ENCODE measurements at places on chromosomes 11 and 22. TPM values are rescaled to one million over a fixed set of nuclear protein-coding genes. Genes with fewer than 3 reads are reported as not detected.

GRCh38 chr22:36151006-36151595 is 9.5 kb downstream of the APOL3 start:
- no peak for ATAC-seq

GRCh38 chr22:31719850-31720471 is 30.0 kb downstream of the PRR14L start:
- no peak for ATAC-seq

- ATAC-seq = no peak
Observed at GRCh38 chr11:69012092-69013008, 696 bp downstream of the MRGPRF start.

GRCh38 chr11:66981976-66982578 is 7.0 kb downstream of the C11orf86 start:
- ATAC-seq = peak; percentile 38

- ATAC-seq = no peak
Observed at GRCh38 chr11:30015725-30016412, 961 bp downstream of the KCNA4 start.

- ATAC-seq = no peak
Observed at GRCh38 chr11:22976146-22976545, 115.9 kb upstream of the CCDC179 start.

- no peak for ATAC-seq
Observed at GRCh38 chr11:129840236-129840635, 24.6 kb downstream of the TMEM45B start.

GRCh38 chr11:67310246-67311050 is 7.1 kb downstream of the SSH3 start:
- ATAC-seq = no peak

- ATAC-seq = no peak
Observed at GRCh38 chr11:61392981-61393595, 701 bp downstream of the TMEM216 start.

CD6 gene
- 438 TPM for total RNA-seq

RASD2 gene
- total RNA-seq = 0.37 TPM

DNA sequence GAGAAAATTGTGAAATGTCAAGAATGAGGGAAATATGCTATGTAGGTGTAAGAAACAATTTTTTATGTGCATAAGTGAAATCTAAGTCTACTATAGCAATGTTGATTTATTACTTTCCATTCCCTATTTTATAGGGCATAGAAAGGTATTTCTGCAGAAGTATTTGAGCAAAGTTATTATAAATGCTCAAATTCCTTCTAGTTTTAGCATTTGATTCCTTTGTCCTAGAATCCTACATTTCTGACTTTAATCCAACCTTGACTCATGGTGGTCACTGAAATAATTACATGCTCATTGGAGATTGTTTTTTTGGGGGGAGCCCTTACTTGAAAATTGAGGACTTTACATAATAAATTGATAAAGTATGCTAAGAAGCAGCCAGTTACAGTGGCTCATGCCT is 716.6 kb upstream of the LUZP2 start:
- no peak for ATAC-seq

MMP27 gene
- not detected for total RNA-seq

OR51G2 gene
- total RNA-seq = not detected

- ATAC-seq = no peak
Observed at GRCh38 chr22:26450453-26451185, 21.6 kb downstream of the ASPHD2 start.

CD81 gene
- 147 TPM for total RNA-seq

TUBA8 gene
- 6.6 TPM for total RNA-seq

GRCh38 chr11:79973721-79974617 is 533.1 kb upstream of the TENM4 start:
- ATAC-seq = no peak

FBLN1 gene
- 0.65 TPM for total RNA-seq

GRCh38 chr11:44574610-44575287 is 9.3 kb downstream of the CD82 start:
- ATAC-seq = peak; percentile 63

- peak; percentile 95 for ATAC-seq
Observed at GRCh38 chr11:64688534-64688982, 34.4 kb downstream of the NRXN2 start.

- no peak for ATAC-seq
Observed at GRCh38 chr22:47189056-47189916, 426.8 kb downstream of the TBC1D22A start.

GRCh38 chr11:128496692-128497060 is 90.7 kb downstream of the ETS1 start:
- ATAC-seq = peak; percentile 18

GRCh38 chr11:117715801-117716200 is 81.2 kb downstream of the DSCAML1 start:
- no peak for ATAC-seq

SLC22A6 gene
- total RNA-seq = not detected

DNA sequence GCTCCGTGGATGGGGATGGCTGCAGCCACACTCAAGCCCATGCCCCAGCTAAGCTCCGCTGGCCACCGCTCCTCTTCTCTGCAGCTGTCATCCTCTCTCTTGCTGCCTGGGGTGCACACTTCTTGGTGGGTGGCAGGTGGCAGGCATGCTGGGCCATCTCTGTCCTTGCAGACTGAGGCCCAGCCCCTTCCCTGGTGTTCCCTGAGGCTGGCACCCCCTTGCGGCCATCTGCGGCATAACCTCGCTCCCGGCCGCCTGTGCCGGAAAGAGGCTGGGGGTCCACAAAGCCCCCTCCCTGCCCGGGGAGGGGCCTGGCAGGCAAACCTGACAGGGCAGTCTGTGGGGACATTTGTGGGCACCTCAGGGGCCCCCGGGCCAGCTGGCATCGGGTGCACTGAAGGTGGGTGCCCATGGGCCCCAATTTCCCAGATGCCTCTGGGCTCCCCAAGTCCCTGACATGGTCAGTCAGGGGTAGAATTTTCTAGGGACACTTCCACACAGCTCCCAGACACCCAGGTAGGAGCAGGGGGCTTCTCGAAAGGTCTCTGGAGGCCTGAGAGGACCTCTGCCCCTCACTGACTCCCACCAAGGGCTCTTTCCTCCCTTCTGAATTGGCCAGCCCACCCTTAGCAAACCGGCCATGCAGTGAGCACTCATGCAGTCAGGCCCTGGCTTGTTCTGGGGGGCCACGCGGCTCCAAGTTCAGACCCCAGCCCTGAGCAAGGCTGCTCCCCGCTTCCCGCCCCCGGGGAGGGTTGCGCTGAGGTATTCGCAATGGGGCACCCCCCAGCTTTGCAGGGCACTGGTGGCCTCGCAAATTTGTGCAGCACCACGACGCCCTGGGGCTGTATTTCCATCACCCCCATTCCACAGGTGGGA is 23.5 kb upstream of the TH start:
- ATAC-seq = no peak

GSTP1 gene
- 187 TPM for total RNA-seq

Data from activated T-helper 17 cell treated with anti-CD3 and anti-CD28 coated beads, Interleukin-2, amount 50 U/mL, for 72 hours (primary cell).